ENCODE measurements at places on chromosomes 6 and 20.

GRCh38 chr6:138785980-138786379 lies 9.9 kb upstream of the ECT2L start:
- peak; percentile 53 for DNase-seq

GRCh38 chr6:156919814-156920369 lies 142.7 kb downstream of the ARID1B start:
- DNase-seq, result no peak

DNA sequence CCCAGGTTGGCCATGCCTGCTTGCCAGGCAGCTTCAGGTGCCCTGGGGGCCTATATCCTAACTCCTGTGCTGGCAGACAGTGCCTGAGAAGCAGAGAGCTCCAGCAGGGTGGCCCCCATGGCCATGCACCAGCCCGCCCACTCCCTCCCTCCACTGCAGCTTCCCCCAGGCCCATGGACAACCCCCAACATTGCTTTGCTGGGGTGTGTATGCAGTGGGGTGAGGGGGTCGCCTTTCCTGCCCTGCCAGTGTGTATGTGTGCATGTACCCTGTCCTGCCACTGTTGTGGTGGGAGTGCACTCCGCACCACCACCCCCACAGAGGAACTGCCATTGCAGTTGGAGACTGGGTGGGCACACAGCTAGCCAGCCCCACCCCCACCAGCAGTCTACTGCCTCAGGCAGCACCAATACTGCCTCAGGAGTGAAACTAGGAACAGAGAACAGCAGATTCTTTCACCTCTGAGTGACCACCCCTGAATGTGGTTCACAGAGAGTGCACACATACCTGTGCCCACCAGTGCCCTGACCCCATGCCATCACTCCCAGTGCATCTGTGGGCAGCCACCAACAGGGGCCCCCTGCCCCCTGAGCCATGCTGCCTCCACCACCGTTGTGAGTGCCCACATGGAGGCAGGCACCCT lies 151.1 kb downstream of the LRRC1 start:
- DNase-seq, result no peak

GRCh38 chr20:17381724-17382123 lies 149.5 kb downstream of the BFSP1 start:
- DNase-seq, result peak; percentile 23

- DNase-seq, result no peak
These were observed 41.1 kb downstream of the VEGFA start for GRCh38 chr6:43810965-43811732.

DNA sequence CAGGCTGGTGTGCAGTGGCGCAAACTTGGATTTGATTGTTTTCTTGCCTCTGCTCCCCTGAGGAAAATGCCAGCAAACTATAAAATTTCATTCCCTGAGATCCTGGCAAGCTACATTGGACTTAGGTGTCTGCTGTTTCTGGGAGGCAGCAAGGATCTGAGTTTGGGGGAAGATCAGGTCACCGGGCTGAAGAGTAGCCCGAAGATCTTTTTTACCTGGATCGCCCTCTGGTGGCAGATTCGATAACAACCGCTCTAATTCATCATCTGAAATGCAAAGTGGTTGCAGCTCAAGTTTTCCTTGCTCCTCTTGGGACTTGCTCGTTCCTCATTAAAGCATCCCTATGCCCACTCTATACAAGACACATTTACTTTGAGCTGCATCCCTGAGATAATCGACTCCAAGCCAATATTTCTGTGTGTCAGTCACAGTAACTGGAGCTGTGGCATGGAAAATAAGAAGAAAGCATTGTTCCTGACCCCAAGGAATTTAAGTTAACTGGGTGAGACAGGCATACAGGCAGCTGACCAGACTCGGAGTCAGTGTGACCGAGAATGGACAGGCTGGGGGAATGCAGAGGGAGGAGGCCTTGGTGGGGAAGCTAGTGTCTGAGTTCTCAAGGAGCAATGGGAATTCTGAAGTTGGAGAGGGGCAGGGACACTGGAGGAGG lies 131.8 kb upstream of the PROKR2 start:
- peak; percentile 42 for DNase-seq

GRCh38 chr6:13472976-13473767 lies 14.2 kb downstream of the GFOD1 start:
- DNase-seq, result no peak

DNA sequence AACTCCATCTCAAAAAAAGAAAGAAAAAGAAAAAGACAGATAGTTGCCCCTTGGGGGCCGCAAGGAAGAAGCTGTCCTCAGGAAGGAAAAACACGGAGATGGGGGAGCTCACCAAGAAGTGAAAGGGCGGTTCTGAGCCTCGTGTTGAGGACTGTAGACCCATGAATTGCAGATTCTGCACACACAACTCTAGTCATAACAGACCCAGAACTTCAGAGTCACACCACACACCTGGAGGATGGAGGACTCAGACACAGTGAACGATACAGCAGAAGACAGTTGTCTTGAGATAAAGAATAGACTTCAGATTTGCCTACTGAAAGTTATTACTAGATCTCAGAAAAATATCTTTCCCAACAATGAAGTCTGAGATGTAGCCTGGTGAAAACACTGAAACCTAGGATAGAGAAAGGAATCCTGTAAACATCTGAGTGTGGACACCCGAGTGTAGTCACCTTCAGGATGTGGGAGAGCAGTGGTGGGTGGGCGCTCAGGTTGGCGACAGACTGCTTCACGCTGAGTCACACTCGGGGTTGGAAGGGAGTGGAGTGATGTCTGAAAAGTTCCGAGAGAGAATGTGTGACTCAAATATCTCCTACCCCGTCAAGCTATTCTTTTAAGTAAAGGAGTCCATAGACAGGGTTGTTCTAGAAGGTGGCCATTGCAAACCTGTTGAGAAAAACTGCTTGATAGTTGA lies 88.1 kb downstream of the MAP3K4 start:
- DNase-seq, result no peak

DNA sequence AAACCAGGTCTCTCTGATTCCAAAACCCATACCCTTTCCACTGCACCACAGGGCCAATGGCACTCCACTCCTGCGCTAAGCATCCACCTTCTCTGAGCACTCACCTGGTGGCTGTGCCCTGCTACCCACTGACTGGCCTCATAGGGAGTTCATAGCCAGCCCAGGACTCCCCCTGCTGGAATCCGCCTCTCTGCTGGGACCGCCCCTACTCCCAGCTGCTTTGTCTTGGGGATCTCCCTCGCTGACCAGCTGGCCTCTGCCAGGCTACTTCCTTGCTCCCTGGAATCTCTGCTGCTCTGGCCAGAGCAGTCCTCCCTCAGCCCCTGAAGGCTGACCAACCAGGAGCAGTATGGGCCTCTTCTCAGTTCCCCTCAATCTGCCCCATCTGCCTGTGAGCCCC lies 129.7 kb downstream of the FAXC start:
- no peak for DNase-seq

- no peak for DNase-seq
These were observed 127.1 kb downstream of the OPRM1 start for GRCh38 chr6:154166140-154166539.

DNA sequence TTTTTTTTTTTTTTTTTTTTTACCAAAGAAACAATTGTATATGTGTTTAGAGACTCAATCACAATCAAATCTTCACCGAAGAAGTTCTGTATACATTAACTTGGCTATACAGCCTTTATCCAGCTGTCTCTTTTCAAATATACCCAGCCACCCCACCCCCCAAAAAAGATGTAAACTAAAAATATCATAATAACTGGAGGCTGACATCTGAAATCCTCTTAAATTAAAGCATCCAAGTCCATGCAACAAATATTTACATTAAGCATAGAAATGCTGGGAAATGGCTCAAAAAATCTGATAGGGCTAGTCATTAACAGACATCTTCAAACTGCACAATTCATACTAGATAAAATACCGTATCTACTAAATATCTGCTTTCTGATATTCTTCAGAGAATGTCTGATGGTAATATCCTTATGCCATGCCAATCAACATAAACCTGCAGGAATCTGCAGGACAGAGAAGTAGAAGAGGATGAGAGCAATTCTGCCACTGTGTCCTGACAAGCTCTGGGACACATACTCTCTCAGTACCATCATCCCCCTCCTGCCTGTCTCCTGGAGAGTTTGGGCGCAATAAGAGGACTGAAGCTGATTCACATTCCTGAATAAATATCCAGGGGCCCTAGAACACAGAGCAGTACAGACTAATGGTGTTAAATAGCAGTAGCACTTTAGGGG lies 152.4 kb downstream of the KIF6 start:
- no peak for DNase-seq

DNA sequence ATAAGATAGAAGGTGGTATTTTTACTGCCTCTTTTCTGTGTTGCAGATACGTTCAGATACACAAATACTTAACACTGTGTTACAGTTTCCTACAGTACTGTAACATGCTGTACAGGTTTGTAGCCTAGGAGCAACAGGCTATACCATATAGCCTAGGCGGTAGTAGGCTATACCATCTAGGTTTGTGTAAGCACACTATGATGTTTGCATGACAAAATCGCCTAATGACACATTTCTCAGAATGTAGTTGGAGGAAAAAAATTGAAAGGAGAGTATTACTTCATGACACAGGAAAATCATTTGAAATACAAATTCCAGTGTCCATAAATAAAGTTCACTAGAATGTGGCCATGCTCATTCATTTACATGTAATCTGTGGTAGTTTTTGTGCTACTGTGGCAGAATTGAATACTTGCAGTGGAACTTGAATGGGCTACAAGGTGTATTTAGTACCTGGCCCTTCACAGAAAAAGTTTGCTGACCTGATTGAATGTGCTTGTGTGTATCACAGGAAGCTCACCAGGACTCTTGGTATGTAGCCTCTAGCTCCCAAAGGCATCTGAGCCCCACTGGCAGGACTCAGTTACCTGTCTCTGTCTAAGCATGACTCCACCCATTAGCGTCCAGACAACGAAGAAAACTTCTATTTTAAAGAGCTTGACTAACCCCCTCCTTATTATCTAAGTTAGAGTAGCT lies 18.8 kb downstream of the TOP1 start:
- no peak for DNase-seq

- no peak for DNase-seq
These were observed 502.4 kb downstream of the BCKDHB start for GRCh38 chr6:80608881-80609280.

DNA sequence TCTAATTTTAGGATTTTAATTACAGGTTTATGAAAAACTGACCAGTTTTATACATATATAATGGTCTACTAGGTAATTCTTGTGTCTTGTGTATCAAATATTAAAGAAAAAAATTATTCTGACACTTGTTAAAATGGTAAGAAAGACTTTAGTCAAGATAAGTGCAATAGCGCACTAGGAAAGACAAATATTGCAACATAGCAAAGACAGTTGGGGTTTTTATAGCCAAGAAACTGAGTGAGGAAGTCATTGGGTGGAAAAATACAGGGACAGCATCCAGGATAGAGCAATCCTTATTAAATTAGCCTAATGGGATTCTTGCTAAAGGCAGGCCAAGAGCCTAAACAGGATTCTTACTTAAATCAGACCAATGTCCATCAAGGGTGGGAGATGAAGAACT lies 71.1 kb downstream of the ROS1 start:
- DNase-seq, result no peak

- no peak for DNase-seq
These were observed 153.2 kb downstream of the CDKAL1 start for GRCh38 chr6:20687494-20687893.

DNA sequence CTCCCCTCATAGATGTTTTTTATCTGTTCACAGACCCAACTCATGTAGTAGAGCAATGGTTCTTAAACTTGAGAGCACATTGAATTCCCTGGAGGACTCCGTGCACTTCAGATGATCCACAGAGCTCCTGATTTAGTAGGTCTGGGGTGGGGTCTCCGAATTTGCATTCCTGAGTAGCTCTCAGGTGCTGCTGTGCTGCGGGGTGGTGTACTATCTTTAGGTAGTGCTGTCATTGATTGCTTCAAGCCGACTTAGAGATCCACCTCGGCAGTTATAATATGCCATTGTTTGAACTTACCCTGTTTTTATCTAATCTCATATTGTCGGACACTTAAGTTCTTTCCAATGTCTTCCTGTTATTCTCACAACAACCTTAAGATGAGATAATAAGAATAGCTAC lies 45.0 kb downstream of the BMP2 start:
- DNase-seq, result no peak

GRCh38 chr20:689348-689747 lies 13.7 kb upstream of the SCRT2 start:
- DNase-seq, result no peak

GRCh38 chr6:33589731-33590530 lies 9.9 kb upstream of the BAK1 start:
- peak; percentile 11 for DNase-seq

DNA sequence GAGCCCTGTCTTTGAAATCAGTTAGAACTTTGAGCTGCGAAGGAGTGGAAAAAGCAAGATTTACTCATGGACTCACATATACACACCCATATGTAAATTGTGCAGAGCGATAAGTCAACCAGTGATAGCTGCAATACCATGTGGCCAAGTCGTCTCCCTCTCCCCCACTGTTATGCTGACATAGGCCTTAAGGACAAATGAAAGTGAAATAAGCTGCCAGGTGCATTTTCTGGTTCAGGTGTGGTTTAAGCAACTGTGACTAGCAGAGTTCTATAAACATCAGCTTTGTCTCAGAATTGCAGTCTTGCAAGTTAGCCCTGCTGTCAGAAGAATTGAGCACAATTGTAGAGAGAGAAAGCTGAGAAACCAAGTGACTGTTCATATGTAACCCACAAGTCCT lies 9.6 kb downstream of the FAM83B start:
- no peak for DNase-seq

DNA sequence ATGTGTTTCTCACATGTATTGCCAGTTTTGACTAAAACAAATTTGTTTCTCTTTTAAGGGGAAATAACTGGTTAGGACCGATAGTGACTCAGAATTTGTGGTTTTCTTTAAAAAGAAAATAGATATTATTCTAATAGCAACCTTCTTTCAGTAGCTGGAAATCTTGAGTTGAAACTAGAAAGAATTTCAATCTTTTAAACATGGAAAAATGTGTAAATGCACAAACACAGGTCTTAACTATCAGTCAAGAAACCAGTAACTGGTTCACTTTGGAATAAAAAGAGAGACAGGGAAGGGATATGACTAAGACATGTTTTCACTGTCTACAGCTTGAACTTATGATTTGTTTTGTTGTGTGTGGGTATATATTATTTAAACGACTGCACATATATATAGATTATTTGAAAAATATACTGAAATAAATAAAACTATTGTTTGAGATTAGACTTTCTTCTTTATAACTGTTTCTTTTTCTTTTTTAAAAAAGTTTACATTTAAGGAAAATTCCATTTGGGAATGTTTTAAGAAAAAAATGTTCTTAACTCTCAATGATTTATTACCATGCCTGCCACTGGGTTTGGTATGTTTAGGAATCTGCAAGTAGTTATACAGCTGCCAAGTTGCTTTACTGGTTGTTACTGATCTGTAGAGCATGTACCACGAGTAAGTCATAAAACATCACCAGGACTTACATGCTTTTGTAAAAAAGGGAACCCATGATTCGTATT lies 753.3 kb upstream of the MARCKS start:
- DNase-seq, result no peak

All from NCI-H1694 treated with DMSO at 0.1 percent for 48 hours (cell line).